ENCODE measurements at places on chromosomes 12 and 14.

GRCh38 chr12:1059162-1059561 lies 68.1 kb downstream of the ERC1 start:
- no peak for DNase-seq

GRCh38 chr12:82659343-82660207 lies 27.1 kb upstream of the TMTC2 start:
- DNase-seq, result no peak

DNA sequence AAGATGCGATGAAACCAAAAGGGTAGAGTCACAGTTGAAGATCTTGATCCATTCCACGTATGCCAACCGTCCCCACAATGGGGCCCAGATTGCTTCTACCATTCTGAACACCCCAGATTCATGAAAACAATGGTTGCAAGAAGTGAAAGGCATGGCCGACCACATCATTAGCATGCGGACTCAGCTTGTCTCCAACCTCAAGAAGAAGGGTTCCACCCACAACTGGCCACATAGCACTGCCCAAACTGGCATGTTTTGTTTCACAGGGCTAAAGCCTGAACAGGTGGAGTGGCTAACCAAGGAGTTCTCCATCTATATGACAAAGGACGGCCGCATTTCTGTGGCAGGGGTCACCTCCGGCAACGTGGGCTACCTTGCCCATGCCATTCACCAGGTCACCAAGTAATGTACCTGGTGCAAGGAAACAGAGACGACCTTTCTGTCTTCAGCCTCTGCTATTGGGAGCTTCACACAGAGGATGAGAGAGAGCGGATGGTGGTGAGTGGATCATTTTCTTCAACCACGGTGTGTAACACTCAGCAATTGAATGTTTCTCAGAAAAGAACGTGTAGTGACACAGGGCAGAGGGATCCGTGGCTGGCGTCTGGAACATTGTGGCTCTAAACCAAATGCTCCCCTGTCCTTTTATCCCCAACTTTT lies 26.8 kb upstream of the CLEC2D start:
- DNase-seq, result no peak

DNA sequence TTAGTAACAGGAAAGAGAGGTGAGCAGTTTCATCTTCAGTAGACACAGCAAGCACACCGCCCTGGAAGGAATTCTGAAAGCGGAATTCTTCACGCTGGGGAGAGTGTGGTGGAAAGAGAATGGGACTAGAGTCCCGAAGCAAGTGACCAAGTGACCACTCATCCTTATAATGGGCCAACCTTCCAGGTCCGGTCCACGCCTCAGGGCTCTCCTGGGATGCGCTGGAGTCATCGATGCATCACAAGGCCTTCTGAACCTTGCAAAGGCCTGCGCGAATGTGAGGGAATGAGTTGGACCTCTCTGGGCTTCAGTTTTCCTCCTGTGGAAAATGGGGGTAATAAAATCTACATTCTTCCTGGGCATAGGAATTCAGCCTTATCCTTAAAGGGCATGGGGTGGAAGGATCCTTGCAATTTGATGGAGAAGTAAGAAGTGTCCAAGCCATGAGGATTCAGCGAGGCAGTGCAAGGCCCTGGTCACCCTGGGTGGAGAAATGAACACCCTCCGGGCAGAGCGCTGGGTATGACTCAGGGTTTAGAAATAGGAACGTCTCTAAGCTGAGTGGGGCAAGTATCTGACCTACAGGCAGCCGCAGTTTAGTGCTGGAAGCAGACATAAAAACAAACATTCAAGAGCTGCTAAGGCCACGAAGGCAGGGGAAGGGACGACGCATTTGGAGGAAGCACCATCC lies 97.7 kb downstream of the SETD3 start:
- DNase-seq, result no peak

DNA sequence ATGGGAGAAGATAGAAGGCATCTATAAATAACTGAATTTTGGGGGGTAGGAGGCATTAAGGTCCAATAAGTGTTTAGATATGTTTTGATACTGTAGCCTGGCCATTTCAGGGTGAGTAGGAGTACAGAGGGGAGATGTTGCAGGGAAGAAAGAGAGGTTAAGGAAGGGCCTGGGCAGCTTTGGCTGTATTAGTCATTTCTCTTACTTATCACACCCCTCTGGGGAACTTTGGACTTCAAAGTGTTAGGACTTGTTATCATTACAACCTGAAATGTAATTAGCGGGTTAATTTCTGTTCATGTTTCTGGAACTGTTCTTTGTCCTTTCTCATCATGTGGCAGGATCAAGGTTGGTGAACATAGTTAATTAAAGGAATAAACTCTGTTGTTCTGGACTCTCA lies 40.3 kb downstream of the SUSD6 start:
- no peak for DNase-seq

- DNase-seq, result no peak
These were observed 30.1 kb downstream of the P2RX2 start for GRCh38 chr12:132648616-132649225.

Data from stimulated activated CD8-positive, alpha-beta memory T cell treated with anti-CD3 and anti-CD28 coated beads, Interleukin-7, amount 100 ng/mL, for 4 hours (primary cell).